NCI-H2107 (cell line): ENCODE measurements at places on chromosomes 1 and 21.

- no peak for DNase-seq
Measured at GRCh38 chr1:223784541-223784940, 61.2 kb downstream of the TP53BP2 start.

DNA sequence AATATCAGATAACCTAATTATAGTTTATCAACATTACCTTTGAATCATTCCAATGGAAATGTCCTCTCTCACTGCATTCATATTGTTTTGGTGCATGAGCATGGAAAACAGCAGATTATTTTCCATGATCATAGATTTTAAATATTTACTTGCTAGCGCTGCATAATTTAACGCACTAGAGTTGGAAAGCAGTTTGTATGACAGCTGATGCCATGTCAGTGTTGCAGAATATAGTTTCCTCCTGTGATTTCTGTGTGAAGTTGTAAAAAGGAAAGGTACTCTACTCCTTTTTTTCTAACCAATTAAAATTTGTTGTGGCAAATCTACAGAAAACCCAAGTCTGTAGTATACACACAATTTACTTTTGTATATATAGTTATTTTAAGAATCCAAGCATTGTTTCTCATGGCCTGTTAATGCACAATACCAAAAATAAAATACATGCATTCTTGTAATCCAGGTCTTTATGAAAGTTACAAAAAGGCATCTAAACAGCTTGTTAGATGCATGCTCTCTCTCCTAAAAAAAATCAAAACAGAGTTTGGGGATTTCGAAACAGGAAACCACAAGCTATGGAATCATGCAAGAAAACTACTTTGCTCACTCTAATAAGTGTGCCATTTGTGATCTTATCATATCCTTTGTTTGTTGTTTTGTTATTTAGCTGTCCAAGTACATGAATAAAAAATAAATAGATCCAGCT is 1.9 kb upstream of the ATG4C start:
- DNase-seq, result no peak

GRCh38 chr1:212060632-212061472 is 25.3 kb downstream of the DTL start:
- no peak for DNase-seq

GRCh38 chr1:165444897-165445370 is at the start of gene RXRG:
Gene RXRG (minus strand): TSS chr1:165445126. CDS start chr1:165444893, 233 bp downstream.
- no peak for DNase-seq

GRCh38 chr1:10943041-10943440 is 69.4 kb upstream of the TARDBP start:
- no peak for DNase-seq

GRCh38 chr1:202146279-202146678 is 1.7 kb upstream of the ARL8A start:
- no peak for DNase-seq

DNA sequence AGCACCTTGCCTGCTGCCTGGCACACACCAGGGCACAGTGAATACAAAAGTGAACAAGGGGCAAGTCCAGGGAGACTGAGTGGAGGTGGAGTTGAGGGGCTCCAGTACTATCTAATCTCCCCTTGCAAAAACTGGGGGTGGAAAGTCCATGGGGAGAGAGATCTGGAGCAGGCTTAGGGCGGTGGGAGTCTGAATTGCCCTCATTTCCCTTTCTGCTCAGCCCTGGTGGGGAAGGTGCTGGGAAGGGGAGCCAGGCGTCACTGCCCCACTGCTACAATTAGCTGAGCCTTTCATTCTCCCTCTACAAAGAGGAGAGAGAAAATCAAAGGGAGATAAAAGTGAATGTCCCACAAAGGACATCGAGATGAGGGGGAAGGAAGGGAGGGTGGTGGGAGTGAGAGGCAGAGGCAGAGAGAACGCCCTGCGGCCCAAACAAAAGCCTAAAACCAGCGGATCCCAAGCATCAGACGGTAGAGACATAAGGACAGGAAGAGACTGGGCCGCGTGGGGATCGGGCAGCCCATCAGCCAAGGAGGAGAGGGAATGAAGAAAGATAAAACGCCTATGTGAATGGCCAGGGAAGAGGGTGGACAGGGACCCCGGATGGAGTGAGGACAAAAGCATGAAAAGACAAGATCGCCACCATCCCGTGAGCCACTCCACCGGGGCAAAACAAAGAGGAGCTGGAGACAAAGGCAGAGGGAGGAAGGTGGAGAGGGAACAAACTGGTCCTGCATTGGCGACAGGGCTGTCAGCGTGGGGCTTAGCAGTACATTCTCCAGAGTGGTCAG is 46.8 kb upstream of the SOX13 start:
- no peak for DNase-seq

DNA sequence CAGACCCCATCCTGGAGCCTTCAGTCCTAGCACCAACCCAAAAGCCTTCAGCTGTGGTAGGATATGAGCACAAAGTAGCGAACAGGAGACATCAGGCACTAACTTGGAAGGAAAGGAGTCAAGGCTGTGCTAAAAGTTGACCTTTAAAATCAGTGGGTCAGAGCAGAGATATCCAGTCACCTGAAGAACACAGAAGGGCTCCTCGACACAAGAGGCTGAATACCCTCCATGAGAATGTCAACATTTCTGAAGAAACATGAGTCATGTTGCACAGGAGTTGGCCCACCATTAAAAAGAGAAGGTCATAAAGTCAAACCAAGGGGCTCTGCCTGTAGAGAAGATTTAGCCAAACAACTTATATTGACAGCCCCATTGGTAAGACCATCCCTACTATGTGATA is 172.5 kb downstream of the PLPP3 start:
- DNase-seq, result no peak

- no peak for DNase-seq
Measured at GRCh38 chr1:11800391-11800755, 5.4 kb downstream of the MTHFR start.

- DNase-seq, result no peak
Measured at GRCh38 chr1:191901651-191902050, 256.6 kb upstream of the RGS18 start.

- DNase-seq, result no peak
Measured at GRCh38 chr1:20149601-20150325, 10.6 kb downstream of the PLA2G2F start.

- no peak for DNase-seq
Measured at GRCh38 chr1:44617703-44618029, 56.6 kb downstream of the TMEM53 start.

DNA sequence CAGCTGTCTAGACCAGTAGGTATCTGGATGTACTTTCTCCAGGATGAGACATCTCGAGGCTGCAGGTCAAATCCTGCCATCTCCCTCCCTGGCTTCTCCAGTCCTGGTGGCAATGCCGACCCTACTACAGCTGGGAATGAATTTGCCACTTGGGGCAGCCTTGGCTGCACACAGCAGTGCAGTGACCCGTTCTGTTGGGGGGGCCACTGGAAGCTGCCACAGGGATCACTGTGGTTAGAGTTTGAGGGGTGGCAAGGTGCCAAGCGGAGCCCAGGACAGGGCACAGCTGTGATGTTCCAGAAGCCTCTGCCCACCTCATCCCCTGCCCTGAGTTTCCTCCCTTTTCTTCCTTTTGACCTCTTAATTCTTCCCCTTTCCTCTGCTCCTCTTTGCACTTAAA is 17.1 kb downstream of the COL6A2 start:
- no peak for DNase-seq

DNA sequence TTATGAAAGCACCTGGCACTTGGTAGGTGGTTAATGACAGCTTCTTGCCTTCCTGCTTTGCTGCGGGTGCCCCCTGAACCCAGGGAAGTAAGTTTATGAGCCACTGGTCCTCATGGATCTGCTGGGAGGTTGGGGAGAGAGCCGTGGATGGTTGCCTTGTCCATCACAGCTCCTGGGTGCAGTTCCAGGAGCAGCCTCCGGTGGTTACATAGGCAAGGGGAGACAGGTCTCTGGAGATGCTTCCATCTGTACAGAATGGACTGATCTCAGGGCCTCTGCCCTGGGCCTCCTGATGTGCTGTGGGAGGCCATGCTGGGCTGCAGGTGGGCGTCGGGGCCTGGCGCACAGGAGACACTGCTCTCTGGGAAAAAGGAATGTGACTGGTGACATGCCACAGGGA is 31.6 kb upstream of the ARHGEF10L start:
- no peak for DNase-seq

- no peak for DNase-seq
Measured at GRCh38 chr1:9827558-9828185, 3.9 kb upstream of the CLSTN1 start.

DNA sequence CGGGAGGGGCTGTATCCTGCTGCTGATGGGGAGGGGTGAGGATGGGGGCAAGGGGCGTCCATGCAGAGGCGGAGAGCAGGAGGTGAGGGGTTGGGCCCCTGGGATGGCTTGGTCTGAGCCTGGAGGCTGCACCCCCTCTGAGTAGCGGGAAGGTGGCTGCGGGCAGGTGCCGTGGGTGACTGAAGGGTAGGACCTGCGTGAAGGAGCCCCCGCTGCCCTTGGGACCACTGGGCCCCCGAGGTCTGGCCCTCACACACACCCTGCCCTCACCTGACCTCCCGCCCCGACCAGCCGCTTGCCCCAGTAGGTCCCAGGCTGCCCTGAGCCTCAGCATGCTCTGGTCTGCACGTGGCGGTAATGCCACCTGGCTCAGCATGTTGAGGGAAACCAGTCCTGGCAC is 12.8 kb upstream of the SKI start:
- no peak for DNase-seq

DNA sequence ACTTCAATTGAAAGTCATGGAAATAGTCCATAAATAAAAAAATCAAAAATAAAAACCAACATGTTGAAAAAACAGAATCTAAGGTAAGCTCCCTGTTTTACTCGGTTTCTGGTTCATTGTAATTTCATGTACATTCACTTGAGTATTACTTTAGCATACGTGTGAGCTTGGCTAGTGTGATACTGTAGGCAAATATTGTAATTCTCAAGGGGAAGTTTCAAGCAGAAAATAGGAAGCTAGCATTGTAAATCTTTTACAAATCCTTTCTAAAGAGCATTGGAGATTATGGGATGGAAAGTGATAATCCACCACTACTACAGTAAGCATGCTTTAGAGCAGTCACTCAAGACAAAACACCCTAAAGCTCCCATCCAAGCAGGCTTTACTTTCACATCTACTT is 3.3 kb upstream of the LPAR3 start:
- no peak for DNase-seq

DNA sequence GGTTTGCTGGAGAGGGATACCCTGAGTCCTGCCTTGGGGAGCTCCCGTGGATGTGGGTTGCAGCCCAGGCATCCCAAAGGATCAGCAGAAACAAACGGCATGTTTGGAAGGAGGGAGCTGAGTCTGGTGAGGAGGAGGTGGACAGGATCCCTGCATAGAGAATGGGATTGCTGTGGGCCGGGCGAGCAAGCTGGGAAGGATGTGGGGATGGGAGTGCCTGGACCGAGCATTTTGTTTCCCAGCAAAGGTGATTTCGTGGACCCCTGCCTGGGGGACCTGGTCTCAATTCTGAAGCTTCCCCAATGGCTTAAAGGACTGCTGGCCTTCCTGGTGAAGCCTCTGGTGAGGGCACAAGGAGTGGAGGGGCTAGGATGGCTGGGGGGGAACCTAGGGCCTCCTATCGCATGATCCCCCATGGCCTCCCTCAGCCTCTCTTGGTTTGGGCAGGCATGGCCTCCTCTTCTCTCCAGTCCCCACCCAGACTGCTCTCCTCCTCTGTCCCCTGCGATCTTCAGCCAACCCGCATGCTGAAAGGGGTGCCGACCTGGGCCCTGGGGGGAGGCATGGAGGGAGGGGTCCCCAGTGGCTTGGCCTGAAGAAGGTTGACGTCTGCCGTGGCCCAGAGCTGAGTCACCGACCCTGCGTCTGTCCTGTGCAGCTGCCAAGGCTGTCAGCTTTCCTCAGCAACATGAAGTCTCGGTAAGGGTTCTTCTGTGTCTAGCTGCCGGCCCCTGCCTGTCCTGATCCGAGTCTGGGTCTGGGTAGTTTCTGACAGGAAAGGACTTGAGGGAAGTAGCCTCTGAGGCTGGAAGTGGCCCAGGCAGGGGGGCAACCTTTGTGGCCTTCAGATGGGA is 16.3 kb downstream of the FAAH start:
- DNase-seq, result no peak

GRCh38 chr1:88655685-88656299 is 28.3 kb upstream of the PKN2 start:
- no peak for DNase-seq

- DNase-seq, result no peak
Measured at GRCh38 chr1:182255494-182255893, 136.1 kb downstream of the GLUL start.

DNA sequence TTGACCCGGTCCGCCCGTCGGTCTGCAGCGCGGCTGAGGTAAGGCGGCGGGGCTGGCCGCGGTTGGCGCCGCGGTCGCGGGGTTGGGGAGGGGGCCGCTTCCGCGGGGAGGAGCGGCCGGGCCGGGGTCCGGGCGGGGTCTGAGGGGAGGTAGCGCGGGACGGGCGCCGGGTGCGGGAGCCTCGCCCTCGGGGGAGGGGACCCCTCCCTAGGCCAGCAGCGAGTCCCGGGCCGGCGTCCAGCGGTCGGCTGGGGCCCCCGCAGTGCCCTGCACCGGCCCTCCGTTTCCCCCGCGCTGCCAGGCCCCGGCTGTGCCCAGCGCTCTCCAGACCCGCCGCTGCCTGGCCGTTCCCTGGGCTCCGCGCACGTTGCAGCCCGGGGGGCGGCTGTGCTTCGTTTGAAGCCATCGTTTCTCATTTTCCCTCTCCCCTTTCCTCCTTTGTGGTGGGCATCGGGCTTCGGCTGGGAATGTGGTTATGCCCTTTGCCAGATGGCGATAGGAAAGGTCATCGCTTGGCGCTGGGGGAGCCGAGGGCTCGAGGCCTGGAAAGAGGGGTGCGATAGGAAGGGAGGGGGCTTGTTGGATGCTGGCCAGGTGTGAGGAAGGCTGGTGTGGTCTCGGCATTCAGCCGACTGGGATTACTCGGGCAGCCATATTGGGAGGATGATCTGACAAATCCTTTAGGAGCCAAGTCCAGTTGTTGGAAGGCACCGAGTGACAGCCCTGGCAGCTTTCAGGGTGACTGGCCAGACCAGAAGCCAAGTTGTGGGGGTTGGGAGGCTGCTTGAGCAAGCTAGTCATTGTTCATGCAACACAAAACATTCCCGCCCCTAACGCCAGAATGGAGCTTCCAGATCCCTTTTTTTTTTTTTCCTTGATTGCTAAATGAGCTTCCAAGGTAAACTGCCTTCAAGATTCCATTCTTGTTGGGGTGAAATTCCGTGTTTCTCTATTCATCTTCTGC is 753 bp downstream of the KIF1B start:
- no peak for DNase-seq

- no peak for DNase-seq
Measured at GRCh38 chr1:40626383-40626770, 39.1 kb downstream of the RIMS3 start.

DNA sequence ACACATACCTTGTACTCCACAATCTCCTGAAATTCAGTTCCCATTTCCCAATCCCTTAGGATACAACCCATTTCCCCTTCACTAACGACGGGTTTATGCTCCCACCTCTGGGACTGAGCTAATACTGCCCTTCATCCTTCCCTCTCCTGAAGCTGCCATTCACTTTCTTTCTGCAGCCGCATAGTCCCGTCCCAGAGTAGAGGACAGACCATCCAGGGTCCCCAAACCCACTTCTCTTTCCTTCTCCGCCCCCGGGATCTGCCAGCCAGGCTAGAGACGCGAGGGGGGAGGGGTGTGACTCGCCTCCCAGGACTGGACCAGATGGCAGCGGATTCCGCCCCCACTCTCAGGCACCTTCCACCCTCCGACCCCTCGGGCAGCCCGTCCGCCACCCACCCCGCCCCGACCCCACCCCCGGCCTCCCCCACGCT is 679 bp downstream of the ABL2 start:
- DNase-seq, result no peak

GRCh38 chr1:161335796-161336195 is 21.6 kb downstream of the SDHC start:
- no peak for DNase-seq
